ENCODE measurements at places on chromosomes 11 and 22.

GRCh38 chr11:129259931-129260348, 67.8 kb upstream of the ARHGAP32 start:
- DNase-seq: no peak

DNA sequence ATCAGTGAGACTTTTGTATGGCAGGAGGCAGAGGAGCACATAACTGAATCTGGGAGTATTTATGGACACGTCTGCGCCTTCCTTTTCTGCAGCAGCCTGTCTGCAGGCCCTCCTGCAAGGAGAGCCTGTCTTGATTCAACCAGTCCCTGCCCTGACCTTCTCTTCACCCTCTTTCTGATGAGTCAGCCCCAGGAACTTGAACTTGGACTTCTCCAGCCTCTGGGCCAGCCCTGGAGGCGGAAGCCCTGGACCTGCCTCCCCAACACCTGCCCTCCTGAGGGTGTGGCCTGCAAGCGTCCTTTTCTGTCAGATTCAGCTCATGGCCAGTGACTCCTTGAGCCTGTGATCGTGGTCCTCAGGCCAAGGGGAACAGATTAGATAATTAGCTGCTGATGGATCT, 20.0 kb downstream of the DAGLA start:
- no peak for DNase-seq

DNA sequence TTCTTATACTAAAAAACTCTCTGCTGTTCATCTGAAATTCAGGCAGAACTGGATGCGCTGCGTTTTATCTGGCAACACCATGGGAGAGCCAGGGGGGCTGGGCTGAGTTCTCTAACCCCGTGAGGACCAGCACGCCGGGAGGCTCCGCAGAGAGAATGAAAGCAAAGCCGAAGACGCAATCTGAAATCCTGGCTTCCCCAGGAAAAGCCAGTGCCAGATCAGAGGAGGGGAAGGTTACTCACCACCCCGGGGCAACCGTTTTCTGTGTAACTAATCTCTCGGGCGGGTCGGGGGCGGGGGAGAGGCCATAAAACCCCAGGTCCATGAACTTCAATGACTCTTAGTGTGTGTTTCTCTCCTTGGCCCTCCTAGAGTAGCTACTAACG, 99.4 kb downstream of the SHANK2 start:
- no peak for DNase-seq

GRCh38 chr22:36156515-36157419, 3.8 kb downstream of the APOL3 start:
- DNase-seq: peak; percentile 44

GRCh38 chr11:35131886-35132285, 7.1 kb upstream of the CD44 start:
- no peak for DNase-seq

DNA sequence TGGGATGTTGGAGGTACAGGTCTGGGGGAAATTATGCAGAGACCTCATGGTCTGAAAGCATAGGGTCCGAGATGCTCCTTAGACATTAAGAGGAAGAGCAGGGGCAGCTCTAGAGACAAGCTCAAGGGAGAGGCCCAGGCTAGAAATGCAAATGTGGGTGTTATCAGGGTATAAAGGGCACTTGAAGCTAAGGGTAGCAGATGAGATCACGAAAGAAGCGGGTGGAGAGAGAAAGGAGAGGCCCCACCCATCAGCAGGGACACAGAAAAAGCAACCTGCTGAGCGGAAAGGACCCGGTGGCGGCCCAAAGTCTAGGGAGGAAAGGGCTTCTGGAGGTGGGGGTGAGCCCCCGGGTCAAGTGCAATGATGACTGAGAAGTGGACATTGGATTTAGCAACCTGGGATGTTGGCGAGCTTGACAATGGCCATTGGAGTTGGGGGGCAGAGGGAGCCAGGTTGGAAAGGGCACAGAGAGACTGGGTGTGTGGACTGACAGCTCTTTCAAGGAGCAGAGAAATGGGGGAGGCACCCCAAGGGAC, 8.9 kb downstream of the TMPRSS6 start:
- no peak for DNase-seq

- DNase-seq: no peak
These were observed 449.9 kb downstream of the OPCML start for GRCh38 chr11:133082453-133082781.

GRCh38 chr22:40805699-40806203, 13.4 kb downstream of the SLC25A17 start:
- no peak for DNase-seq

DNA sequence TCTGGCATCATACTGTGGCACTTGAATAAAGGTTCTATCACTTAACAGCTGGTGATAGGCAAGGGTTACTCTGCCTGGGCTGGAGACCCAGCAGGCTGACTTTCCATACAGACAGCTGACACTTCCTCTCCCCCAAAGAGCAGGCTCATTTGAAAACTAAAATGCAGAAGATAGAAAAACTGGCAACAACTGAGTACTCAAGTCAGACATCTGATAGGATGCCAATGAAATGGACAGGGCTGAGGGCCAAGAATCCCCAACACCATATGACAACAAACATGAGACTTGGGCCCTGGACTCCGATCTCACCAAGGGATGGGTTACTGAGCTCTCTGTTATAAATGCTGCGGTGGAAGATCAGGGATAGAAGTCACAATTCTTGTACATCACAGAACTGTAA, 237.2 kb downstream of the LRRC4C start:
- DNase-seq: no peak

- no peak for DNase-seq
These were observed 8.2 kb upstream of the MAPK8IP1 start for GRCh38 chr11:45877221-45877620.

GRCh38 chr22:32494971-32495370, 20.4 kb downstream of the FBXO7 start:
- no peak for DNase-seq

DNA sequence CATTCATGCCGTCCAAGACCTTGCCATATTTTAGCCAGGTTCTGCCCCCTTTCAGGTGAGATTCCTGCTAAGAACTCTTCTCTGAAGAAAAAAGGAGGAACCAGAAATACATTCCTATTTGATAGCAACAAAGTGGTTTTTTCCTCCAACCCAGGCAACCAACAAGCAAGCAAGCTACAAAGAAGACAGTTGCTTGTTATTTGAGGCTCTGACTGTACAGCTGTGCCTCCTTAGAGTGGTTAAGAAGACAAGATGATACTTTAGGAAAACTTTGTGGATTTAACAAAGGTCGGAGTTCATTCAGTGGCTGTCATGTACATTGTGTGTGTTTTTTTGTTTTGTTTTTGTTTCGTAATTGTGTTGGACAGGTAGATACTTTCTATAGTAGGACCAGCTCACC, 21.7 kb downstream of the TEAD1 start:
- DNase-seq: no peak
